ENCODE measurements at places on chromosomes 4 and X.

DNA sequence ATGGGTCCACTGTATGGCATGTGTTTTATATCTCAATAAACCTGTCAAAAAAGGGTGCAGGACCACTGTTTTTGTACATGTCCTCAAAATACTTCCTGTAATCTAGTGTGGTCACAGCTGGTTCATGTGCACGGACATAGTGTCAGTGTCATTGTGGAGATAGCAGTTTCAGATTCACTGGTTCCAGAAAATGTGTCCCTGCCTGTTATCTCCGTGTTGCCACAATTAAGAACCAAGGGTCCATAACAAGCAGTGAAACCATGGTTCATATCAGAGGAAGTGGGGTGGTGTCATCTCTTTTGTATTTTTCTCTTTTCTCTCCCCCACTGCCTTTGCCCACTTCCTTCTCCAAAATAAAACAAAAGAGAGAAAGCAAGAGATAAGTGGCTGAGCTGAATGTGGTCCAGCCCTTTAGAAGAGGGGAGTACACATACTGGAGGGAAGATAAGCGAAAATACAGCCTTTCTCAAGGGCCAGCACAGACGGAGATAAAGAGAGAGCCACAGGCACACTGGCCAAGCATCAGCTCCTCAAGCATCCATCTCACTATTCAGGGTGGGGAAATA lies 51.2 kb downstream of the TBL1X start:
- DNase-seq: no peak

GRCh38 chr4:119314356-119314755 lies 7.6 kb downstream of the FABP2 start:
- DNase-seq: peak; percentile 16

DNA sequence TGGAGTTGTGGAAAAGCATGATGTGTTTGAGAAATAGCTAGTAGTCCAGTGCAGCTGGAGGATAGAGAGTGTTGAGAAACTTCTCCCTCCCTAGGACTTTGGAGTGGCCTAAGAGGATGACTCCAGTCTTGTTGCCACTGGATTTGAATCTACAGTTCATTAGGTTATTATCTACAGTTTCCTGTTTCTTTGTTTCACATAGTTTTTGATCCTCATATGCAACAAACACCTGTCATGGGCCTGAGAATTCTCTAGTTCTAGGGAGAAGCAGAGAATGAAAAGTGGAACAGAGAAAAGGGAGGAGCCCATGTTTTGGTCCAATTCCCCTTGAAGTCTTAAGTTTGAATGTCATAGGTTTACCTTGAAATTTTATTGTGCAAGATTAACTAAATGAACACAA lies 73.6 kb upstream of the TBC1D9 start:
- DNase-seq: no peak

DNA sequence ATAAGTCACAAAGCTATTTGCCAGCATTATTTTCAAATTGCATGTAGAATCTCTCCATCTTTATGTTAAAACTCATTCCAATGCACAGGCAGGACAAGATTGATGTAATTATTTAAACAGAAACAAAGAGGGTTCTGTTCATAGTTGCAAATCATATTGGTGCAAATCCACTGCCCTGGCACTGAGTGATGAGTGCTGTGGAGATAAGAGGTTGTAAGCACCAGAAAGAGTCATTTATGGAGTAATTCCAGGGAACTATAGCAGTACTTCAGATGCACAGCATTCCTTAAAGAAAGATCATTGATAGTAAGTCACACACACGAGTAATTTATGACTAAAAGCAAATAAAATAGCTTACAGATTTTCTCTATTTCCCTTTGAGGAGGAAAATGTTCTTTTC lies 337.7 kb upstream of the CTSO start:
- no peak for DNase-seq

- DNase-seq: no peak
Measured at GRCh38 chrX:20067709-20068561, 48.8 kb downstream of the MAP7D2 start.

DNA sequence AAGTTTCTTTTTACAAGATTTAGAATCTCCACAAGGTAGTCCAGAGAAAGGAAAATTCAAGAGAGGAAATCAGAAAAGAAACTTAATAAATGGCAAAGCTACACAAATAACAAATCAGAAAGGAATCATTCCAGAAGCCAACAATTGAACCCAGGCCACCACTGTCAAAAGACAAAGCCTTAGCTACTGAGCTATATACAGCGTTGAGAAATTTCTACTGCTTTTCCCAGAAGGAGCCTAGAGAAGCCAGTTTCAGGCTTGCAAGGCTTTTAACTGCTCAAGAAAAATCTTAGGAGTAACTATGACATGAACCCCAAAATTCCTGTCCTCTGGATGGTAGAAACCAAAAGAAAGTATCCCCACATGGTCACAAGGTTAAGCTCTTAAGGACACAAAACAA lies 129.0 kb downstream of the DMD start:
- DNase-seq: no peak

DNA sequence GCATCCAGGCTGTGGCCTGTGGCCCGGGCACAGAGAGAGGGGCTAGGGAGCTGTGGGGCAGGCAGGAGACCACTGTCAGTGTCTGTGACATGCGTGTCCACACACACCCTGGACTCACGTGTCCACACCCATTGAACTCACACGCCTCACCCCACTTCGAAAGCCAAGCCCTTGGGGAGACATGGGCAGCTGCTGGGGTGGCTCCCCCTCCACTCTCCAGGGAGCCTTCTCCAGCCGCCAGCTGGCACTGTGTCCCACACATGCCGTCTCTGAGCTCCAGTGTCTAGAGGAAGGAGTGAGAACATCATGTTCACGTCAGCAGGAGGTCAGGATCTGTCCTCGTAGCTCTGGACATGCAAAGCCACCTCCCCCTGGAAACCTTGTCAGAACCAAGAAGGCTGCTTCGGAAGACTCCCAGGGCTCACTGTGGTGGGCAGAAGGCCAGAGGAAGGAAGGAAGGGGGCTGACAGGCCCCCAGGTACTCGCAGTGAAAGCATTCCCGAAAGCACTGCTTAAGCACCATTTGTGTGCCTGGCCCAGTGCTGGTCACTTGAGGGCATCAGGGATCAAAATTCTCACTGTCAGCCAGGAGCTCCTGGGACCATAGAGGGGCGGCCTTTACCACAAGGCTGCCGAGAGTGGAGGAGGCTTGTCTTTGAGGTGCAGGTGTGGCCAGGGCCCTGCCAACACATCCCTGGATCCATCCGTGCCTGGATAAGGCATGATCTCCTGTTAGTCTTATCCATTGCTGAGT lies 61.4 kb downstream of the HTRA3 start:
- no peak for DNase-seq

DNA sequence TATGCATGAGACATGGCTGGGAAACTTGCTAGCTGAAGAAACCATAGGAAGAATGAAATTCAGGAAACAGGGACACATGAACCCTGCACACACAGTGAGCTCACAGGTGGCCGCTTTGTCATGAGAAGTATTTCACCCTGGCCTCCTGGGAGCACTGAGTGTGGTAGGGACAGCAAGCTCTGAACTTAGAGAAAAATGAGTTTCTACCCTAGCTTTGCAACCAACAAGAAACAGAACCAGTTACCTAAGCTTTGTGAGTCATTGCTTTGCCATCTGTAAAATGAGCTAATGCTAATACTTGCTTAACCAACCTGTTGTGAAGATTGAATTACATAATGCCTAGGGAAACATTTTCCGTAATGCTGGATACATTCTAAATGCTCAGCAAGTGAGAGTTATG lies 206.6 kb upstream of the HS3ST1 start:
- no peak for DNase-seq

GRCh38 chr4:55397520-55398321 lies 2.0 kb downstream of the TMEM165 start:
- no peak for DNase-seq

- no peak for DNase-seq
Measured at GRCh38 chrX:45264865-45265264, 64.2 kb upstream of the DIPK2B start.

GRCh38 chr4:26731351-26732035 lies 129.1 kb upstream of the STIM2 start:
- no peak for DNase-seq

DNA sequence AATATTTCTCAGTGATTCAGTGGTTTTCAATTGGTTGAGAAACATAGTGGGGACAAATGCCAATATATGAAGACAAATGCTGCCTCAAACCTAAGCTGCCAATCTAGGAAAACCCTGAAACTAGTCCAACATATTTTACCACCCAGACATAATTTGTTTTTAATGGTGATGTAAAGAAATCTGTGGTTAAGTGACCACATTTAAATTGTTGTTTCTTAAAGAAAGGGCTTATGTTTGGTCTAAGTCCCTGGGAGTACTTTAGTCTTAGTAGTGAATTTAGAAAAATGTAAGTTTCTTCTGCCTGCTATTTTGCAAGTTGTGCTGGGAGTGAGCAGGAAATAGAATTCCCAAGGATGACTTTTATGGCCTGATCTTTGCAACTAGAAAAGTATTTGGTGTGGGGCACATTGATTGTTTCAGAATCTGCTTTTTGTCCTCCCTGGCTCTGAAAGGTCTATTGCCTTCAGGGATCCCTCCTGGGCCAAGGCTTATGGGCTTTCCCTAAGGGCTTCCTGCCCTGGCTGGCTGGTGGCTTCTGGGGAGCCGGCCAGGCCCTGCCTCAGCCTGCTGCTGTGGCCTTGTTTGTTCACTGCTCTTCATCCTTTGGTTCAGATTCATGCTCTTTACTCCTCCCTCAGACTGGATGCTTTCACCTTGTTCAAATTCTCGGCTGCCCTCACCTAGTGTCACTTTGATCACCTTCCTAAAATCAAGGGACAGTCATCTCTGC lies 169.8 kb upstream of the JADE1 start:
- no peak for DNase-seq

GRCh38 chr4:86563416-86563815 lies 30.7 kb upstream of the PTPN13 start:
- DNase-seq: no peak

- no peak for DNase-seq
Measured at GRCh38 chrX:153635788-153636668, 11.0 kb upstream of the DUSP9 start.

- no peak for DNase-seq
Measured at GRCh38 chr4:617644-618641, 7.4 kb upstream of the PDE6B start.

- no peak for DNase-seq
Measured at GRCh38 chr4:677431-678293, 3.3 kb downstream of the MYL5 start.

DNA sequence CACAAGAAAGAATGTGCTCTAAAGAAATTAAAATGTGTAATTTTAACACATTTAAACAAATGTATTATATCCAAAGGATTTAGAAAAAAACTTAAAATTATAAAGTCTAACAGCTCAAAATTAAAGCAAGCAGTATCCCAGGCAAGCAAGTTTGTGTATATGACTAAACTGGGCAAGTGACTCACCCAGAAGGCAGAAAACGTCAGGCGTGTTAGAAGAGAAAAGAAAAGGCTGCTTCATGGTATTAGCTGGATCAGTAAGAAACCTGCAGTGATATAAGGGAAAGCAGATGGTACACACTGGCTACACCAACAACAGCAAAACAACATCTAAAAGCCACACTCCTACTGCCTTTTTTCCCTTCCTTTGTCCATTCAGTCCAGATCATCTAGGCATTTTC lies 250.6 kb upstream of the NDST3 start:
- DNase-seq: no peak

DNA sequence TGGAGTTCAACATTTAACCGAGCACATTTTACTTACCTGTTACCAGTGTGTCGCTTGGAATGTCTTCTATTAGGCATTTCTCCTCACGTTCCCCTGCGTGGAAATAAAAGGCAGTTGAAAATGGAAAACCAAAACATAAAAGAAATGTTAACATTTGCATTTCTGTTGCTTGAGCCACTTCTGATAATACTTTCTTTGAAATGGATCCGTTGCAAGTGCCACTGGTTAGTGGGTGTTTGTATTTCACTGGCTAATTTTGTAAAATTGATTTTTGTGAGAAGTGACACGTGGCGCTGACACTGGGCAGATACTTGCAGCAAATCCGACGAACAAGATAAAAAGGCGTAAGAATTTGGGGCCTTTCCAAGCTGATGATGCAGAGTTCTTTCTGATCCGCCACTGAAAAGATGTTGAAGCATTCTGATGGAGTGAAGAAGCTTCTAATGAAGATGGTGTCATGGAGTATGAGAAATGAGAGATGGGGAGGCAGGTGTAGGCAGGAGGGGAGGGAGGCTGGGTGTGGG lies 18.8 kb downstream of the SPON2 start:
- DNase-seq: no peak

- DNase-seq: no peak
Measured at GRCh38 chrX:261167-261918, 19.8 kb upstream of the PLCXD1 start.

DNA sequence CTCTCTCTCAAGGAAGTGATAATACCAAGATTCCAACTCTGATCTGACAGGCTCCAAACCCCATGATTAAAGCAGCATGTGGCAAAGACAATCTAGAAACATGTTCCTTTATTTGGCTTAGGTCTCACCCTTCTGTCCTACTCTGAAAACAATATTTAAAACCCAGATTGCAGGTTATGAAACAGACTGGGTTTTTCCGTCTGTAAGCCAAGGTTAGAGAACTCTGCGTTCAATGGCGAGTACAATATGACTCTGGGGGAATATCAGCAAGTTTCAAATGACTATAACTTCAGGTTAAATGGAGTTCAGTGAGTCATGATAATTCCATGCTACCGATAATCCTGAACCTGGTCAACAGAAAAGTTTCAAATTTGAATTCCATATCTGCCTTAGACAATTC lies 50.8 kb downstream of the ANAPC10 start:
- no peak for DNase-seq

- no peak for DNase-seq
Measured at GRCh38 chr4:145736241-145736831, 56.4 kb downstream of the C4orf51 start.

GRCh38 chr4:183396227-183396637 lies 48.2 kb upstream of the CDKN2AIP start:
- DNase-seq: no peak

- DNase-seq: no peak
Measured at GRCh38 chr4:9919047-9919446, 102.2 kb downstream of the SLC2A9 start.
